Activated naive CD8-positive, alpha-beta T cell treated with anti-CD3 and anti-CD28 coated beads, Interleukin-2, amount 10 ng/mL, durations not matched to agents 7 days and 5 days (primary cell): ENCODE measurements at places on chromosomes 6 and 20. TPM values are rescaled to one million over a fixed set of nuclear protein-coding genes. Genes with fewer than 3 reads are reported as not detected.

The C20orf202 gene
- 0.25 TPM for total RNA-seq

The OGFRL1 gene
- 13.0 TPM for total RNA-seq

The C20orf141 gene
- not detected for total RNA-seq

The NRSN1 gene
- total RNA-seq = not detected

The SLCO4A1 gene
- total RNA-seq = 61.9 TPM

- H3K4me1 ChIP-seq = peaks cover 57% of the 10 kb centered on the region
- no peak for DNase-seq
- H3K27me3 ChIP-seq = no peaks in the 10 kb centered on the region
- H3K36me3 ChIP-seq = peaks cover 22% of the 10 kb centered on the region
- no peak overlapping the region for H3K27ac ChIP-seq
Observed at GRCh38 chr6:119343167-119343566, 6.4 kb downstream of the MAN1A1 start.

DNA sequence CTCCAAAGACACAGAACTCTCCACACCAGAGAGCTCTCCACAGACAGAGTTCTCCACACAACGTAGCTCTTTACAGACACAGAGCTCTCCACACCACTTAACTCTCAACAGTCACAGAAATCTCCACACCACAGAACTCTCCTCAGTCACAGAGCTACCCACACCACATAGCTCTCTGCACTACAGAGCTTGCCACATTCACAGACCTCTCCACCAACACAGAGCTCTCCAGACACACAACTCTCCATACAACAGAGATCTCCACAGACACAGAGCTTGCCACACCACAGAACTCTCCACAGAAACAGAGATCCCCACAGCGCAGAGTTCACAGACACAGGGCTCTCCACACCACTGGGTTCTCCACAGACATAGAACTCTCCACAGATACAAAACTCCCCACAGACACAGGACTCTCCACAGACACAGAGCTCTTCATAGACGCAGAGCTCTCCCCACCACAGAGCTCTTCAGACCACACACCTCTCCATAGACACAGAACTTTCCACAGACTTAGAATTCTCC, 52.5 kb downstream of the ERMARD start:
- H3K4me3 ChIP-seq = peak overlapping the region; percentile 35
- peaks cover 51% of the 10 kb centered on the region for H3K27me3 ChIP-seq
- DNase-seq = no peak
- H3K4me1 ChIP-seq = peaks cover 41% of the 10 kb centered on the region
- H3K36me3 ChIP-seq = no peaks in the 10 kb centered on the region
- H3K27ac ChIP-seq = no peak overlapping the region

DNA sequence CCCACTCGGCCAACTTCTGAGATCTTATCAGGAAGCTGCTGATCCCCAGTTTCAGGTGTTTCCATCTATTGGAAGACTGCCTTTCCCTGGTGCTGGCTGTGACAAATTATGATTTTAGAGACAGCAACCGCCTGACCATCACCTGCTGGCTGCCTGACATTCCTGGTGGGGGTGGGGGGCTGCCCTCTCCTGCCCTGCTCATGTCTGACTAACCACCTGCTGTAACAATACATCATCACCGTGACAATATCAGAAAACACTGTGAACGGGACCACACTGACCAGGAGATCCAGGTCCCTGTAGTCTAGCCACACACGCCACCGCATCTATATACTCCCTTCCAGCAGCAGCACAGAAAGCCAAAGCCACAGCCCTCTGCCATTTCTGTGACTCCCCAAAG, 537.5 kb downstream of the QKI start:
- H3K36me3 ChIP-seq = no peaks in the 10 kb centered on the region
- DNase-seq = no peak
- H3K27ac ChIP-seq = no peak overlapping the region

DNA sequence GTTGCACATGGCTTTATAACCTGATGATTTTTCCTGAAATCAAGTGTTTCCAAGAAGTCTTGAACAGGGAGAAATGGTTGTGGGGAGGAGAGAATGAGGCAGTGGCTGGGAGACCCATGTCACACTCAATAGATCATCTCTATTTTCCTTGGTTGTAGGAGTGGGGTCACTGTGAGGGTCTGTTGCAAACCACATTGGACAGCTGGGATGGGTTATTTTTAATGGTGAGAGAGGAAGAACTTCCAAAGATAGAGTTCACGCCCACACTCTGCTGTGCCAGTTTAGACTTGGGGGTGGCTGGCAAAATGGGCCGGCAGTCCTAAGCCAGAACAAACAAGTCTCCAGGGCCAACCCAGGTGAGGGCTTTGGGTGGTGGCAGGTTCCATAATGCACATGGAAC, 276.4 kb upstream of the PRND start:
- no peak overlapping the region for H3K4me3 ChIP-seq
- H3K27ac ChIP-seq = no peak overlapping the region
- peaks cover 19% of the 10 kb centered on the region for H3K27me3 ChIP-seq
- H3K4me1 ChIP-seq = no peaks in the 10 kb centered on the region

DNA sequence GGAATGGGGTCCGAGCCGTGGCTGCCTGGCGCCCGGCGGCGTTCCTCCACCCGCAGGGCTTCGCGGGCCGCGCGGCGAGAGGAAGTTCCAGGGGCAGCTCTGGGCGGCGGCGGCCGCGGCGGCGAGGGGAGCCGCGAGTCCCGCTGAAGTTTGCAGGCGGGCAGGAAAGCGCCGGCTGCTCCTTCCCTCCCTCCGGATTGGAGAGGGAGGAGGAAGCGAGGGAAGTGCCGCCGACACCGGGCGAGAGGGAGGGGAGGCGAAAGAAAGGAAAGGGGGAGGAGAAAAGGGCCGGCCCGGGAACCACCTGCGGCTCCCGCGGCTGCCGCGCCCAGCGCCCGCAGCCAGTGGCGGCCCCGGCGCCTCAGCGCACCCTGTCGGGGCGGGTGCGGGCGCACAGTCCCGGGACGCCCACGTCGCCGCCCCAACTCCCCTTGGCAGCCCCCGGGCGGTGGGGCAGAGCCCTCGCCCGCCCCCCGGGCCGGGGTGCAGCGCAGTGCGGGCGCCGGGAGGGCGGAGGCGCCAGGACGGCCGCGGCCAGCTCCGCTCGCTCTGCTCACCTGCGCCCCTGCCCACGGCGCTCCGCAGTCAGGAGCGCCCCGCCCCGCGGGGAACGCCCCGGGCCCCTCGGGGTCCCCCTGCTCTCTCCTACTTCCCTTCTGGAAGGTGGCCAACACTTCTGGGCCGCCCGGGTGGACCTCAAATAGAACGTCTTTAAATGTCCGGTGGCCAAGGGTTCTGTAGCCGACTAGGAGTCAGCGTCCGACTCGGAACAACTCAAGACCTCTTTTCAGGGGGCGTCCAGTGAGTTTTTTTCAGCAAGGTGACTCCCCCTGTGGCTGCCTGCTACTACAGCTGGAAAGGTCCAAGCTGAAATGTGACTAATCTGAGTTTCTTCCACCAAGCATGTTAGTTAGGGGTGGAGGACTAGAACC, 80.3 kb upstream of the CCDC28A start:
- DNase-seq = peak; percentile 67
- H3K4me1 ChIP-seq = peaks cover 3% of the 10 kb centered on the region
- peak overlapping the region; percentile 81 for H3K4me3 ChIP-seq
- no peak overlapping the region for H3K27ac ChIP-seq
- peaks cover 41% of the 10 kb centered on the region for H3K27me3 ChIP-seq

DNA sequence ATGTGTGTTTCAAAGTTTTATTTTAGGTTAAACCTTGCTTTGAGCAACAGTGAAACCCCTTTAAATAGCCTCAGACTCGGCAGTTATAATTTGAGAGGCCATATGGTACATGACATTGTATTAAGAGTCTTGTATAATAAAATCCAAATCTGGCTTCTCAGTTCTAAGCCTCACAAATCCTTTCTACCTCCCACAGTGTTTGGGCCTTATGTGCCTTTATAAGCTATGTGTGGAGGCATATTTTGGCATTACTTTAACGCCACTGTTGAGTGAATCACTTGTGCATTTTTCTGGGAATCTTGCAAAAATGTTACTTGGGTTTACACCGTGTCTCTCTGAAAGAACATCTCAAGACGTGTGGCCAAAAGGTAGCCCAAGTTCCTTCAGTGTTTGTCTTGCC, 152.4 kb downstream of the COL9A1 start:
- peaks cover 2% of the 10 kb centered on the region for H3K27me3 ChIP-seq
- no peak overlapping the region for H3K27ac ChIP-seq
- no peaks in the 10 kb centered on the region for H3K36me3 ChIP-seq
- no peaks in the 10 kb centered on the region for H3K4me1 ChIP-seq

DNA sequence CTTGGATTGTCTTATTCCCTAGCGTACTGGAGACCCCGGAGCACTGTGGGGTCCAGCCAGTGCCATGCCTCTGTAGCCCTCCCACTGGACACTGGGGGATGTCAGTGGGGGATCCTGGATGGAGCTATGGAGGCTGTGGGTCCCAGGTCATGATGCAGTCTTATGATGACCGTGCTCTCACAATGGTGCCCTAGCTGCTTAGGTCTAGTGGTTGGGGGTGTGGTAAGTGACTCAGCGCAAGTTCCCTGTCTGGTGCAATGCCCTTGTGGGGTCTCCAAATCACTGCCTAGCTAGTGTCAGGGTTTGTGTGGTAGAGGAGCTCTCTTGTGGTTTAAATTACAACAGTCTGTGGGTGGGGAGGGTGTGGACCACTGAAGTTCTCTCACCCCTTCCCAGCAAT, 135.4 kb downstream of the CDC5L start:
- H3K27ac ChIP-seq = no peak overlapping the region
- peaks cover 18% of the 10 kb centered on the region for H3K4me1 ChIP-seq
- peaks cover 12% of the 10 kb centered on the region for H3K36me3 ChIP-seq

GRCh38 chr6:168124158-168124557, 45.1 kb upstream of the FRMD1 start:
- no peak overlapping the region for H3K4me3 ChIP-seq
- H3K4me1 ChIP-seq = no peaks in the 10 kb centered on the region
- no peak overlapping the region for H3K27ac ChIP-seq
- H3K36me3 ChIP-seq = no peaks in the 10 kb centered on the region
